Tibial artery (tissue), 4 donors: ENCODE measurements at places on chromosomes 6 and 20.

DNA sequence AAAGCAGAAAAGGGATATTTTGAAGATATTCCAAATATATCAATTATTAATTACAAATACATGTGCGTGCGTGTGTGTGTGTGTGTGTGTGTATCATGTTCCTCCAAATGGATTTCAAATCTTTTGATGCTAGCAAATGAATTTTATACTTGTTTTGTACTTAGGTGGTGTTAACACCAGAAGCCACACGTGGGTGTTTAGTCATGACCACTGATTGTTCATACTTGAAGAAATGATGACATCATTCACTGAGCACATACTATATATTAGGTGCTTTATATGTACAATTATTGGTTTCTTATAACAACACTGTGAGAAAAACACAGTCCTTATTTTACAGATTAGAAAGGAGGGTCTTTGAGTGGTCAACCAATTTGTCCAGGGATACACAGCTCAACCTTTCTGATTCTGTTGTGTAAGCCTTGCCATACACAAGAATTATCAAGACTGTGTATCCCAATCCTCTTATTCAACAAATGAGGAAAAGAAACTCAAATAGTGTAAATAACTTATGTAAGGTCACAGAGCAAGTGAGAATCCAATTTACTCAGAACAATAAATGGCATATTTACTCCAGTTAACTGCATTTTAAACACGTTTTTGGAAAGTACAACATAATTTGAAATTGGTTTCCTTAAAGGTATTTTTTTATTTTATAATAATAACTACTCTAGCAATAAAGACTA, 88.5 kb downstream of the BCAS1 start:
- no peak for DNase-seq

DNA sequence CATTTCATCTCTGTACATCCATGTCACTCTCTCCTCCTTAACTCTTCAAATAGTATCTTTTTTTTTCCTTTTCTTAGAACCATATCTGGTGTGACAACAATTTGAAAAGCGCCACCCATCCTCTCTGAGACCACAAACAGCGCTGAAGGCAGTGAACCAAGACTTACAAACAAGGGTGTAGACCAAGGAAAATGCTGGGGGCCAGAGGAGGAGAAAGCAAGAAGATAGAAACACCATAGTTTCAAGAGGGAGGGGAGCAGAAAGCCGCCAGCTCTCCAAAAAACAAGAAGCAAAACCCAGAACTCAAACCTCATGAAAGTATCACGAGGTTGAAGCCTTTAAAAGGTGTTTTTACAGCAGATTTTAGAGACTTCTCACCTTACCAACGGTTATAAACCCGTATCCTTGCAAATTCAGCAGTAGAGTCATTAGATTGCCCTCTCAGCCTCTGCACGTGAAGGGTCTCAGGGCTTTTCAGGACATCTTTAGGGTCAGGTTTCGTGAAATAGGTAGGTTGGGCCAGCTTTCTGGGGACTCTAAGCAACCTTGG, 13.3 kb upstream of the RIPOR2 start:
- DNase-seq, result no peak

GRCh38 chr20:1166948-1167720, 17.6 kb downstream of the TMEM74B start:
- DNase-seq, result no peak

GRCh38 chr6:11241793-11242201, 9.3 kb upstream of the NEDD9 start:
- DNase-seq, result peak; percentile 81

DNA sequence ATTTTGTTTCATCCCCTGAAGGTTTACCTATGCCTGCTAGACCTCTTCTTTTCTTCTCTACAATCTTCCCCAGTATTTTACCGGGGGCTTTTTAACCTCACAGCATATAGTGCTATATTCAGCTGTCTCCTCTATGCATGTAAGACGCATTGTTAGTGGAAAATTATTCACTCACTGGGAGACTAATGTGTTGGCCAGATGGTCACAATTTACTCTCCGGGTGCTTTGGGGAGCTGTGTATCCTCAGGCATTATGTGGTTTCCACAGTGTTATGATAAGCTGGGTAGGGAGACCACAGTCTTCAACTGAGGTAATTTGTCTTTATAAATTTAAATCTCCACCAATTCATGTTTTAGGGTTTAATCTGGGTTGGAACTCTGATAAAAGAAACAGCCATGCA, 553.8 kb upstream of the PTCHD4 start:
- DNase-seq, result no peak
